ENCODE measurements at places on chromosomes 5 and 9. TPM values are rescaled to one million over a fixed set of nuclear protein-coding genes. Genes with fewer than 3 reads are reported as not detected.

The C1QTNF3 gene
- 7.4 TPM for total RNA-seq

The ANKRD31 gene
- 0.60 TPM for total RNA-seq

DNA sequence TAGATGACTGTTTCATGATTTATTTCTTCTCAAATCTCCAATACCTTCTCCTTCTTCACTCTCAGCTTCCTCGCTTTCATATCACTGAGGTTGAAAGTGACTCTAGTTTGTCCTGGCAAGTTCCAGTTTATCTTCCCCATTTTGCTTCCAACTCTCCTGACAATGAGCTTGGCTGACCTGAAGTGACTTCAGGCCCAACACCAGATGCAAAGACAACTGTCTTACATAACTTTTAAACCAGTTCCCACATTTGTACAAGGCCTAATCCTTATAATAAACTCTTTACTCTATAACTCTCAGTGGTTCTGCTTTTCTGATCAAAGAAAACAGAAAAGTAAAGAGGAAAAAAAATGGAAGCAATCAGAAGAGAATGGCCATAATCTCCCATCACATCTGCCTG, 22.0 kb downstream of the GNG10 start:
- no peak for DNase-seq

DNA sequence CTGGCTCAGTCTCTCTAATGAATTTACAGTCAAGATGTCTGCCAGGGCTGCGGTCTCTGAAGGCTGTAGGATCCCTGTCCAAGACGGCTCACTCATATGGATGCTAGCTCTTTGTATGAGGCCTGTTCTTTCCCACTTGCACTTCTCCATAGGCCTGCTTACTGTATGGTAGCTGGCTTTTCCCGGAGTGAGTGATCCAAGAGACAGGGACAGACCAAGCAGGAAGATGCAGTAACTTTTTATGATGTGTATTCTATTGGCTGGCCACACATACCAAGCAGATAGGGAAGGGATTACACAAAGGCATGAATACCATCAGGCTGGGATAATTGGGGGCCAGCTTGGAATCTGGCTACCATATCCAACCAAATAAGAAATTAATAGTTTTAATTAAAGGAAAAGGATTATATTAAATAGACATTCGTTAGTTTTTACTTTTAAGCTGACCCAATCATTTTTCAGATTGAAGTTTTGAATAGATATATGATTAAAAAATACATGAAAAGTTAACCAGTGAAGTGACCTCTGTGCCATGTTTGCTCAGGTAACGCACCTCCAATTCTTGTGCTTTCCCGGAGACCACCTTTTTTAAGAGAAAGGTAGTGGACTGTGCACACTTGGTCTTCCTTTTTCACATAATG, 20.6 kb downstream of the NSD1 start:
- peak; percentile 51 for DNase-seq

GRCh38 chr5:112914584-112914983, 7.4 kb downstream of the REEP5 start:
- peak; percentile 13 for DNase-seq

DNA sequence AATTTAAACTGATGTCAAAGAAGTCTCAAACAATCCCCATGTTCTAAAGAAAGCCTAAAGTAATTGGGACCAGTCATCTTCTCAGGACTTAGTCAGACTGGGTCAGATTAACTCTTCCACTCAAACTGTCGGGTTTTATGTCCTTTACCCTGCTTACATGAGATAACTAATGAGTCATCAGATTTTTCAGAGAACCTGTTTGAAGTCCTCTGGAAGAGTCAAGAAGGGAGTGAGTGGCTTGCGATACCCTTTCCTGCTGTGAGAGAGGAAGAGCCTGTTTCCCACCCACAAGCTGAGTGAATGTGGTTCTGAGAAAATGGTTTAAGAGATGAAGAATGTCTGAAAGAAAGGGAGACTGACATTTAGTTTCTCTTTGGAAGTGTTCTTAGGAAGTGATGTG, 1866.7 kb upstream of the C9orf72 start:
- peak; percentile 16 for DNase-seq

- no peak for DNase-seq
Measured at GRCh38 chr5:175840050-175840841, 31.1 kb upstream of the CPLX2 start.
